Stimulated activated CD4-positive, alpha-beta T cell treated with anti-CD3 and anti-CD28 coated beads, Interleukin-15, amount 100 ng/mL, for 48 hours (primary cell): ENCODE measurements at places on chromosomes 2 and 18.

DNA sequence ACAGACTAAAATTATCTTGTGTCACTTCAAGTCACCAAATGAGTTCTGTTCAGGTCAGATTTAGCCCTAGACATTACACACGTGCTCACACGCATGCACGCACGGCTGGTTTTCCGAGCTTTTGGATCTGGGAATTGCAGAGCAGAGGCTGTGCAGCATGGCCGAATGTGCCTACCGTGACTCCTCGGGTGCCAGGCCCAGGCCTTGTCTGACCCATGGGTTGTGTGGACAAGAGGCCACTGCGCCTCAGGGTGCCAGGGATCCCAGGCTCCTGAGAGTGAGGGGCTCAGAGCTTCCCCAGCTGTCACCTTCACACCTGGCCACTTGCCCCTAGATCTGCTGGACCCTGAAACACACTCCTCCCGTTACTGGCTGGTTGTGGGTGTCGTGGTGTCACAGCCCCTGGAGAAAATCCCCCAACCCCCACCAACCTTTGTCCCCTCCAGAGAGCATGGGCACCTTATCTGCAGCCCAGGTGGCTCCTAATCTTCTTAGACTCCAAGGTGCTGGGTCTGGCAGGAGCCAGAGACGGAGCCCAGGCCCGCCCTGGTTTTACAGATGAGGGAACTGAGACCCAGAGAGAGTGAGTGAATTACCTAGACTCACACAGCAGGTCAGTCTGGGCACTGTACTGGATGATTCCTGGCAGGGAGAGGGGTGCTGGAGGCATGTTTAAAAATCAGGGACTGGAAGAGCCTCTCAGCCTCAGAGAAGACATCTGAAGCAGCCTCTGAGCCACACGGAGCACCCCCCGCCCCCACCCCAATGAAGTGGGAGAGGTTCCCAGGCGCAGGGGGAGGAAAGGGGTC lies 56.8 kb downstream of the ATOH8 start:
- no peak for DNase-seq

GRCh38 chr2:233032551-233033320 lies at the start of gene NEU2:
NEU2 (plus strand) TSS chr2:233032672; CDS start chr2:233032672, 0 bp downstream.
- no peak for DNase-seq

- DNase-seq, result no peak
These were observed at the start of gene SH3BP4 for GRCh38 chr2:234951664-234952269. SH3BP4 (plus strand) TSS chr2:234952017; CDS start chr2:235035003, 82,986 bp downstream.

- no peak for DNase-seq
These were observed 39.5 kb downstream of the SFXN5 start for GRCh38 chr2:73031725-73032701.

GRCh38 chr18:63604791-63605567 lies 17.8 kb downstream of the SERPINB13 start:
- no peak for DNase-seq

- DNase-seq, result no peak
These were observed 159.2 kb upstream of the THUMPD2 start for GRCh38 chr2:39938035-39938835.

DNA sequence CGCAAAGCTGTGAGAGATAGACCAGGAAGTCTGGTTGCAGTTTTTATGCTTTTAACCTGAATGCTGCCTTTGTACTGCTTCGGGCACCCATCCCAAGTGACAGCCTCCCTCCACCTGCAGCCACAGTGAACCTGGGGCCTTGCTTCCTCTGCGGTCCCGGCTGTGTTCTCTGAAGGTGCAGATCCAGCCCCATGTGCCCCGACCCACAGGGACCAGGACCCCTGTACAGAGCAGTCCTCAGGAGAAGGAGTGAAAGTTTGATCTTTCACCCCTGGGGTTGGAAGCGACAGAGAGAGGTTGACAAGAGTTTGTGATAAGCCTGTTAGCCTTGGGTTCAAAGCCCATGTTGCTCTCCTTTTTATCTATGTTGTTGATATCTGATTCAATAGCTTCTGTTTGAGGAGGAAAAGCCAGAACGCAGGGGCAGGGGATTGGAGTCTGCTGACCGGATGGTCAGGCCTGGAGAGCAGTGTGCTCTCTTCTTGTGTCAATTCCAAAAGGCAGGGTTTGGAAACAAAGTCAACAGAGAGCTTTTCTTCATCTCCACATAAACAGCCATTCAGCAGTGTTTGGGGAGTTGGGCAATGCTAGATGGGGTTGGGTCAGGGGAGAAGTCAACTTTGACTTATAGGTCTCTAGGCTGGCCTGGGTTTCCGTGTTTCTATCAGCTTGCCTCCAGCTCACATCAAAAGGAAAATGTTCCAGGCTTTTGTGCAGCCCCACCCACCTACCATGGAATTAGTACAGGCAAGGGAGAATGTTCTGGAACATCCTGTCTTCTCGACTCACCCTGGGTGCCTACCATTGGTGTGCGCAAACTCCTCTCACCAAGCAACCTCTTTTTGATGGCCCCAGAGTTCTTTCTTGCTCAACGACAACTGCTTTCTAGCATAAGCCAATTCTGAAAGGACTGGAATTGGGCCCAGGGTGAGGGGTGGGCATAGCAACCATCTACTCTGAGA lies 214.9 kb downstream of the ALPK2 start:
- DNase-seq, result no peak

DNA sequence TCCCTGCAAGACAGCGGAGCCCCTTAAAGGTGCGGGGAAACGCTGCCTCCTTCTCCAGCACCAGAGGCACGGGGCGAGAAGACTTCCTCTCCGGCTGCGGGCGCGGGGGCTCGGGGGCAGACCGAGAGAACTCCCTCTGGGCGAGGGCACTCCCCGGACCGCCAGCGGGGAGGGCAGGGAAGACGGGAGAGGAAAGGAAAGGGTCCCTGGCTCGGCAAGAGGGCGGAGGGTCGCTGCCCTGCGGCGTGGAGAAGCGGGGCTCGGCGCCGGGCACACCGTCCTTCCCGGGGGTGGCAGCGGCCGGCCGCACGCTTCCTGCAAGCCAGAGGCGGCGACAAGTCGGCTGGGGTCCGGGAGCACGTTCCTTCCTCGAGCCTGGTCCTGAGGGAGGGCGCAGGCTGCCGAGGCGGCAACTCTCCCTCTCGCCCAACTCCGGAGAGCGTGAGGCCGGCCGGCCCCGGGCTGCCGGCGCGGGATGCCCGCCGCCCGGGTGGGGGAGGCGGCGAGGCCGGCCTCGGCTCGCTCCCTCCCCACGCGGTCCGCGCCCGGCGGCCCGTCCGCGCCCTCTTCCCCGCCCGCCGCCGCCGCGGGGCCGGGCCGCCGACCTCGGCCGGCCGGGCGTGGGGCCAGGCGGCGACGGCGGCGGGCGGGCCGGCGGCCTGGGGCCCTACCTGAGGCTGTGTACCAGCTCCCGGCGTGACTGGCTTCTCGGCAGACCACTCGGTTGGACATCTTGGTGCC lies 1.1 kb downstream of the MEMO1 start:
- DNase-seq, result peak; percentile 7

DNA sequence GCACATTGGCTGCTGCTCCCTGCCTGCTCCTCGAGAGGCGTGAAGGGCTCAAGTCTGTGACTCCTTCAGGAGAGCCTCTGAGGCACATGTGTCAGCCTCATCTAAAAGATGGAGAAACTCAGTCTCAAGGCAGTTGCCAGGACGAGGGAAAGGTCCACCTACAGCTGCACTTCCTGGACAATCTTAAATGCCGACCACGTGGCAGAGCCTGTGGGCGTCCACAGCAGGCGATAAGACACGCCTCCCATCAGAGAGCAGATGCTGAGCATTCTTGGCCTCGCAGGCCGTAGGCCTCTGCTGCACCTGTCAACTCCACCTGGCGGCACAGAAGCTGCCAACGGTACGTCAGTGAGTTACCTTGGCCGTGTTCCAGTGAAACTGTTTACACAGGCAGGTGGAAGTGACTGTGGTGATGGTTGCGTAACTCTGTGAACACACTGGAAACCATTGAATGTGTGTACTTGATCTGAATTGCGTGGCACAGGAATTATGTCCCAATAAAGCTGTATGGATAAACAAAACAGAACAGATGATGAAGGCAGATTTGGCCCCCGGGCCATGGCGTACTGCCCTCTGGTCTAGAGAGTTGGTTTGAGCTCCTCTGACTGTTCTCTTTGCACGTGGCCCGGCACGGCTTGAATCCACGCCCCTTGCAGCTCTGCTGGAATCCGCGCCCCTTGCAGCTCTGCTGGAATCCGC lies 114.5 kb downstream of the RNF144A start:
- DNase-seq, result no peak

DNA sequence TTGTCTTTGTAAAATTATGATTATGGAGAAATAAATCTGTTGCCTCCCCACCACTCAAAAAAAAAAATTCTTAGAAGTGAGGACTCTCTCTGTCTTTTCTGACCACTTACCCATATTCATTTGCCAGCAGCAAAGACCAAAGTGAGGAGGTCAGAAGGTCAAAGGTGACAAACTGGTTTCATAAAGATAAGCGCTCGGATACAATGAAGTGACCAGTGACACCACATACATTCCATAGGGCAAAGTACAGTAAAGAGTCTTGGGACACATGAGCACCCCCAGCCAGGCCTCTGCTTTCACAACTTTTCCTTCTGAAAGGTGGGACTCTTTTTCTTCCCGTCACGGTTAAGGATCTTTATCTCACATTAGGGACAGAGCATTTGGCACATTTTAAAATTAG lies 75.9 kb upstream of the TCF4 start:
- no peak for DNase-seq

DNA sequence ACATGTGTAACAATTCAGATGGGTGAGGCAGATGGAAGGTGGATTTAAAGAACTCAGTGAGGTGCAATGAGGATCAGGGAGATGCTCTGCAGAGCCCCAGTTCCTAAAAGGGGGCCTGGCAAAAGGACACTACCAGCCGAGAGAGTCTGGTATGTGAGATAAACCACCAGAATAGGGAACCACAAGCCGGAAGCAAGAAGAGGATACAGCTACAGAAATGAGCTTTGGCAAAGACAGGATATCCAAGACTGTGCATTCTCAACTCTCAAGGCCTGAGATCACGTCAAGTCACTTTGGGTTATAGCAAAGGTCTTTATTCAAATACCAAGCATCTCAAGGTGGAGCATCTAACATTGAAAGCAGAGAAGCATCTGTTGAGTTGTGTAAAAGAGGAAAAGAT lies 293.5 kb downstream of the ARHGAP15 start:
- no peak for DNase-seq

DNA sequence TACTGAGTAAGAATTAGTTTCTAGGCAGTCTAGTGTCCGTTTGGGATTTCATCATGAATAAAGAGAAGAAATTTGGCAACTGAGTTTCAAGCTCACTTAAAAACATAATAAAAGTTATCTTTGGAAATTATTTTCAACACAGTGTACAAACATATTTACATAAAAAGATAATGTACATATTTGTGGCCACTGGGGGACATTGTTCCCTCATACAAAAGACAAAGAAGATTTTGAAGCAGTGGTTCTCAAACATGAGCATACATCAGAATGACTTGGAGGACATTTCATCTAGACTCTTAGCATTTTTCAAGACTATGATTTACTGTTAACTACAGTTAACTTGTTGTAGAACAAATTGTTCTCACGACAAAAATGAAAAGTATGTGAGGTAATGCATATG lies 15.7 kb upstream of the TTC21B start:
- DNase-seq, result no peak

DNA sequence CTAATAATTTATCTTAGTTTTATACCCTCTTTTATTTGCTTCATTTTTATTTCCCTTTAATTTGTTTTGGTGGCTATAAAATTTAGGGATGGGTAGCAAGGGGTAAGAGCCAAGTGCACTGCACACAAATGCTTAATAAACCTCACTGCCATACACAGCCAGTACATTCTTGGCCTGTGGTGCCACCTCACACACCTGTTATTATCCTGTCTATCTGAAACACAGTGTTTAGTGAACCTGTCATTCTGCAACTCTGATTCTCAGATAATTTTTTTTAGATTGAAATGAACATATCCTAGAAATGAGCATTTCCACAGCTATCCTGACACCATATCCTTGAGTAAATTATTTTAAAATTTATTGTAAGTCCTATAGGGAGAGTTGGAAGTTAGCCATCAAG lies 807.5 kb downstream of the DCC start:
- DNase-seq, result no peak

GRCh38 chr2:147869934-147870333 lies 25.1 kb downstream of the ACVR2A start:
- DNase-seq, result no peak

- DNase-seq, result no peak
These were observed 293.9 kb upstream of the DCC start for GRCh38 chr18:52045946-52046675.

- DNase-seq, result no peak
These were observed 49.6 kb downstream of the SPIRE1 start for GRCh38 chr18:12608301-12608700.

GRCh38 chr2:195595825-195596224 lies 61.2 kb upstream of the SLC39A10 start:
- DNase-seq, result no peak

- DNase-seq, result no peak
These were observed 58.1 kb upstream of the IL1RL1 start for GRCh38 chr2:102253140-102253752.

DNA sequence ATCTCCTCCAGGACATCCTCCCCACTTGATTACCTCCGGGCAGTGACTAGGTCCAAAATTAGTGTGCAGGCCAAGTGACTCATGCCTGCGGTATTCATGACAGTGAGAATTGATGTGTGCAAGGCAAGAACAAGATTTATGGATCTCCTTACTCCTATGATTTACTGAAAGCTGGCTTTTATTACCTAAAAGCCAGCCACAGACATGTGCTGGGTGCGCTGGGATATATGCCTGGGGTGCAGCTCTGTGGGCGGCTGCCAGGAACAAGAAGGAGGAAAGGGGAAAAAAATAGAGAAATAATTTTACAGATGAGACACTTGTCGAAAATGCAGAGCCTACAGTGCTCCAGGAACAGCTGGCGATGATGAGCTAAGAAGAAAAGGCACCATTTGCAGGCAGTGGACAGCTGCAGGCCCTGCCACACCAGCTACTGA lies 359.3 kb downstream of the CMPK2 start:
- no peak for DNase-seq

DNA sequence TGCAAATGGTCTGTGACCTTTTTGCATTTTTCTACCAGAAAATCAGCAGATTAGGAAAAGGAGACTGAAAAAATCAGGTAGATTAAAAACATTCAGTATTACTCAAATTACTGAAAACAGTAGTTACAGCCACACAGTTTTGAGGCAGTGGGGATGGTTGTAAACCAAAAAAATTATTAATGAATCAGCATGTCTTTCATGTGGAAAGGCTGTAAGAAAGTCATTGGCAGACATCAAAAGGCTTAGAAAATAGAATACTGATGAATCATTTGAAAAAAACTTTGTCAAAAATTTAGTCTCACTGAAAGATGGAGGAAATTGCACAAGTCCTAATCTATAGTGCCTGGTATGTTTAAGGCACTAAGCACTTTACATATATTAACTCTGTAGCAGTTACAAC lies 133.9 kb upstream of the GCFC2 start:
- no peak for DNase-seq

DNA sequence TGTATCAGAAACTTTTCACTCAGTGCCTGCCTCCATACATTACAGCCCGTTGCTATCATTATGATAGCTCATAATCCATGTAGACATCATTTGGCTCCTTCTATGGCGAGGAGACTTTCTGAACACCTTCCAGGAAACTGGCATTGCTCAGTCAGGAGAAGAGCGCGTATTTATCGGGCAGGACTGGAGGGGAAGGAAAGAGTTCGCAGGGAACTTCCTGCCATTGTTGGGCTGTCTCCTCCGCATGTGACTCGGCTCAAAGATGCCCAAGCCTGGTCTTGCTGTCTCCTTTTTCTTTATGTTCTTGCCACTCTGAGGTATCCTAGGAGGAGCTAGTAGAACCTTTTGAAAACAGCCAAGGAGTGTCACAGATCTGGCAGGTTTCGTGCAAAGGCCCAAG lies 156.8 kb downstream of the CTIF start:
- no peak for DNase-seq

GRCh38 chr2:101419096-101419663 lies 31.9 kb upstream of the CREG2 start:
- DNase-seq, result peak; percentile 53
